GM13977 (cell line): ENCODE measurements at places on chromosomes 16 and 17.

- no peak for DNase-seq
Observed at GRCh38 chr16:71293919-71294318, 4.7 kb upstream of the CMTR2 start.

- peak; percentile 53 for DNase-seq
Observed at GRCh38 chr16:86498155-86498670, 12.1 kb upstream of the FOXF1 start.

GRCh38 chr17:48601539-48602425 is 3.0 kb downstream of the HOXB6 start:
- DNase-seq, result no peak

- DNase-seq, result peak; percentile 81
Observed at GRCh38 chr17:7404737-7405349, 946 bp upstream of the TMEM256 start.

GRCh38 chr16:24988129-24988518 is 27.0 kb downstream of the ARHGAP17 start:
- DNase-seq, result no peak

DNA sequence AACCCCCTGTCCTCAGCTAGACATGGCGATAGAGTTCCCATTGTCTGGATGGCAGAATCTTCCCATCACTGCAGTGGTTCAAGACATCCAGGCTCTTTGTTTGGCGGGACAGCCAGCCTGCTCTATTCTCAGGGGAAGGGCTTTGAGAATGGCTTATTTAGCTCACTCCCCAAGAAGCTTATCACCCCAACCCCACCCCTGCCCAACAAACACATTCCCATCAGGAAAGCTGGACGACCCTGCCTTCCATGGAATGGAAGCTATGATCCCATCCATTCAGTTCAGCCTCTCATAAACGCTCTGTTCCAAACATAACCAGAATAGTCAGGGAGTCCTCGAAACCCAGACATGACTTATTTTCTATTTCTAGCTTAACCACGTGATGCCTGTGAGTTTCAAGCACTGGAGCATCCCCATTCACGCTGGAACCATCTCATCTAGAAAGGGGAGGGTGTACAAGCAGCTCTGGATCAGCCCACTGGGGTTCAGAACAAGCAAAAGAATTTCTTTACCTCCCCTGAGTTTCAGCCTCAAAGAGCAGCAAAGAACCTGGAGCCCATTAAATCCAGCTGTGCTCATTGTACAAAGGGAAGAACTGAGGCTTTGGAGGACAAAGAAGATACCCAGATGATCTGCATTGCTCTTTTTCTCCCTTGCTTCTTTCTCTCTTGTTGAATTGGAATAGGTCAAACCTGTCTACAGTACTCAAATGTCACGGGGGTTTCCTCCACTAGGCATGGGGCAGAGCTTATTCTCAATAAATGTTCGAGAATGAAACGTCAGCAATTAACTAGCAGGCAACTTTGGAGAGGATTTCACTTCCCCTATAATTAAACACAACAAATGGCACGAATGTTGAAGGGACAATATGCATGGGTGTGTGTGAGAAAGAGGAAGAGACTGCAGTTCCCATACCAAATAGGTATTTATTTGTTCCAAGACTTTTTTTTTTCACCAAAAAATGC is 93.1 kb downstream of the XYLT1 start:
- peak; percentile 54 for DNase-seq

DNA sequence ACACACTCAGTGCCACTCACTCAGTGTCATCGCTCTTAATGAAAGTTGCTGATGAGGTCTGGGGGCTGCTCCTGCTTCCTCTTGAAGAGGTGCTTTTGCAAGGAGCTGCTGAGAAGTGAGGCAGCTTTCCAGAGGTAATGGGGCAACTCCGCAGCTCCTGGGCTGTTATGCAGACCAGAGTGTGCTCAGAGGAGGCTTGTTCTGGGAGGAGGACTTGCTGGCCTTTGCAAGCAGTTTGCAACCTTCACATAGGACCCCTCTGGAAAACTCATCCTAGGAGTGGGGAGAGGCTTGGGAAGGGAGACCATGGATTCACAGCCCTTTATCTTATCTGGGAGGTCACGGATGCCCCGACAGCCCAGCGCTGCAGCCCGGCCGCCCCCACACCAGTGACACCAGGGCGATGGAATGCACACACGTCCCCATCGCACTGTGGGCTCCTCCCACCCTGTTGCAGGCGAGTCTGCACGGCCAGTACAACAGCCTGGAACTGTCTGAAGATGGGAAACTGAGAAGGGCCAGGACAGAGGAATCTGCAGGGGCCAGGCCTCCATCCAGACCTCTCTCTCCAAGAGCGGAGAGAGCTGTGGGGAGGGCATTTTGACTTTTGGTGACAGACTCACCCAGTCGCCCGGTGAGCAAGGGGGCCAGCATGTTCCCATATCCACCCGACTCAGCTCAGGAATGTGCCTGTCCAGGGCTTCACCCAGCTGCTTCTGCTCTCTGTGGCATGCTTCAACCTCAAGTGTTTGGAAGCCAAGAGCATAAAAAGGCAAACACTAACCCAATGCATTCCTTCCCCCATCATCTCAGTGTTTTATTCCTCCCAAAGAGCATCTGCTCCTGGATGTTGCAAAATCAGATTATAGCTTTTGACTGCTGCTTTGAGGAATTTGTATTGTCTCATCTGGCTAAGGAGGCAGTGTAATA is 78.6 kb upstream of the ZNF469 start:
- DNase-seq, result no peak

DNA sequence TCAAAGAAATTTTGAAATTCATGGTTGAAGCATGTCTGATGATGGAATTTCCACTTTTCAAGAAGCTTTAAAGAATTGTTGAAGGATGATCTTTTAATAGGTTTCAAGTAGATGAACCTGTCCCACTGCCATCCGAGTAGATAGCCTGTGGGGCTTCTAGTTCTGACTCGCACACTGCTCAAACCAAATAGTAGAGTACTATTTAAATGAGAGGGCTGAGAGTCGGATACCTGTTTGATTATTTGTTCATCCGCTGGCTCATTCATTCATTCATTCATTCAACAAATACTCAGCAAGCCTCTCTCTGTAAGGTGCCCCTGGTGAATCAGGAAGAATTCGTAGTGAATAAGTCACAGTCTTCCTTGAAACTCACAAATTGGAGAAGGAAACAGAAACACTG is 108.2 kb upstream of the IRX5 start:
- no peak for DNase-seq

GRCh38 chr17:73315471-73315870 is 3.7 kb upstream of the CDC42EP4 start:
- DNase-seq, result no peak

- no peak for DNase-seq
Observed at GRCh38 chr17:2547176-2547575, 35.5 kb upstream of the METTL16 start.

DNA sequence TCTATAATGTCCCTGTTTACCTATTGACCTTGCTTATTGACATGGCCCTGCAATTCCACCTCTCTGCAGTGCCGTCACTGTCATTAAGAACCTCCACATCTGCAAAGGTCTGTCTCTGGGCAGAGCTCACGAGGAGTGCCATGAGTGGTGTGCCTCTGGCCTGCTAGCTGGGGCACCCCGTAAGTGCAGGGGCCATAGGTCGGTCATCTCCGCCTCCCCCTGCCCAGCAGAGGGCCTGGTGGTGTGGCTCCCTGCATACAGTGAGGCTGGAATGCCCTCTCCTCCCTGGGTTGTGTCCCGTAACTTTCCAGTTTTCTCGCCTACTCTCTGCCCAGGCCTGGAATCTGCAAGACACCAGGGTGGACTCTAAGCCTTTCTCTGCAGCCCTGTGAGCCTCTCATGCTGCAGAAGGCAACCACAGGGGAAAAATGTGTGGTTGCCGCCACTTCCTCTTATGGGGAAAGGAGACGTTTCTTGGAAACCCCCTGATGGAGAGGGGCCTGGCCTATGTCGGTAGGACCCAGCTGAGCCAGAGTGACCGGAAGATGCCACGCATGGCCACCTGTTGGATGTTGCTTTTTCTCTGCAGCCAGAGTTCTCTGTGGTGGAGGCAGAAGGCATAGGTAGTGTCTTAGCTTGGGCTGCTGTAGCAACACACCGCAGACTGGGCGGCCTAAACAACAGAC is 2.7 kb upstream of the SNX20 start:
- DNase-seq, result peak; percentile 71

- no peak for DNase-seq
Observed at GRCh38 chr17:67655478-67656148, 62.1 kb upstream of the NOL11 start.

DNA sequence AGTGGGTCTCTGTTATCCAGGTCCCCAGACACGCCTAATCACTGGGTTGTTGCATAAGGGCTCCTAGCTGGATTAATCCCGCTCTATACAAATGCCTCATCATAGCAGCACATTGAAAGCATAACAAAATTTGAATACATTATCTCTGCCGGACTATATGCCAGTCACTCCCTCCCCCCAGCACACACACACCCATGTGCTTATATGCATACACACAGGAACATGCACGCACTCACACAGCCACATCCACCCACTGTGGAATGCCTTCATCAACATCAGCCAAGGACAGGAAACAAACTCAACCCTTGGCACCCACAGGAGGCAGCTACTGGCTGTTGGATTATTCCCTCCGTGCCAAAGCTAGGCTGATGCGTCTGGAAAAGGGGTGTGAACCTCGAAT is 3.5 kb upstream of the CDH13 start:
- no peak for DNase-seq

DNA sequence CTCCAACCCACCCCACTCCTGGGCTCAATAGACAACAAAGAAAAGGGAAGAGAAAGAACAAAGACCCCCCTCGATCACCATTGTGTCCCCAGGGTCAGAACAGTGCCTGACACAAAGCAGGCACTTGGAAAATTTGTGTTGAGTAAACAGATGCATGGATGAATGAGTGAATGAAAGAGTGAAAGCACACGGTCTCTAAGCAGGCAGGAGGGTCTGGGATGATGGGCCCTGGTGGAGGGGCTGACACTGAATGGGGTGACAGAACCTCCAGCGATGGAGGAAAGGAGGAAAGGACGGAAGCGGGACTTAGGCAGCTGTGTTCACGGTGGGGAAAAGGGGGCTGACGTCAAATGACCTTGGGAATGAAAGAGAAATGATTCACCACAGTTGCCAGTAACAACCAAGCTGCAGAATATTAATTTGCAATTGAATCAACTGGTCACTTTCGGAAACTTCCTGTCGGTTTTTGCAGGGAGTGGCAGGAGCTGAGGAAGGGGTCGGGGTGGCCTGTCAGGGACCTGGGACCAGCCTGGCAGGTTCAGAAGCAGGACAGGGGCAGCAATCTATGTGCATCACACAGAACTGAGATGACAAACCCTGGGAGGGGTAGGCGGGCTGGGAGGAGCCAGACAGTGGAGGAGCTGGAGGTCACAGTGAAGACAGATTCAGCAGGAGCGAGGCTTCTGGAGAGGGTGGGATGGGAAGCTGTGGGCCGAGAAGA is 6.7 kb upstream of the GAST start:
- no peak for DNase-seq

DNA sequence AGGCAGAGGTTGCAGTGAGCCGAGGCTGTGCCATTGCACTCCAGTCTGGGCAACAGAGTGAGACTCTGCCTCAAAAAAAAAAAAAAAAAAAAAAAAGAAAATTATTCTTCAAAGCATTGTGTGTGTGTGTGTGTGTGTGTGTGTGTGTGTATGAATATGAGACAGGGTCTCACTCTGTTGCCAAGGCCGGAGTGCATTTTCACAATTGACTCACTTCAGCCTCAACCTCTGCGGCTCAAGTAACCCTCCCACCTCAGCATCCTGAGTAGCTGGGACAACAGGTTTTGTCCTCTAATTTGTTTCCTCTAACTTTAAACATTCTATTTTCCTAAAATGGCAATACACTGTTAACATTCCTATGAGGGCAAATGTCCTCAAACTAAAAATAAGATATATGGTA is 7.7 kb downstream of the FBXO47 start:
- no peak for DNase-seq

- no peak for DNase-seq
Observed at GRCh38 chr16:54424043-54424451, 137.5 kb upstream of the IRX3 start.

DNA sequence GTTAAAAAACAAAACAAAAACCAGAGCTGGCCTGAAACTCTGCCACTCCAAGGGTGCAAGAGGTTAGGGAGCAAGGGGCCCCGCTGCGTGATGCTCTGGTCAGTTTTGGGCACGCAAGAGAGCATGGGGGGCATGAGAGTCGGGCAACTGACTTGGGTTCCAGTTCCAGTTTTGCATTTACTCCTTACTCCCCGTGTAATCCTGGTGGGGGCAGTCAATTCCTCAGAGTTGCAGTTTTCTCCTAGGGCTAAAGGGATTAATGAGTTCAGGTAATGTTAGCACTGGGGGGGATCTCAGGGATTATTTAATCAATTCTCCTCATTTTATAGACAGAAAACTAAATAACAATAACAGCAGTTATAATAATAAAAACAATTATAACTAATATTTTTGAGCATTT is 72.9 kb upstream of the PMFBP1 start:
- no peak for DNase-seq

DNA sequence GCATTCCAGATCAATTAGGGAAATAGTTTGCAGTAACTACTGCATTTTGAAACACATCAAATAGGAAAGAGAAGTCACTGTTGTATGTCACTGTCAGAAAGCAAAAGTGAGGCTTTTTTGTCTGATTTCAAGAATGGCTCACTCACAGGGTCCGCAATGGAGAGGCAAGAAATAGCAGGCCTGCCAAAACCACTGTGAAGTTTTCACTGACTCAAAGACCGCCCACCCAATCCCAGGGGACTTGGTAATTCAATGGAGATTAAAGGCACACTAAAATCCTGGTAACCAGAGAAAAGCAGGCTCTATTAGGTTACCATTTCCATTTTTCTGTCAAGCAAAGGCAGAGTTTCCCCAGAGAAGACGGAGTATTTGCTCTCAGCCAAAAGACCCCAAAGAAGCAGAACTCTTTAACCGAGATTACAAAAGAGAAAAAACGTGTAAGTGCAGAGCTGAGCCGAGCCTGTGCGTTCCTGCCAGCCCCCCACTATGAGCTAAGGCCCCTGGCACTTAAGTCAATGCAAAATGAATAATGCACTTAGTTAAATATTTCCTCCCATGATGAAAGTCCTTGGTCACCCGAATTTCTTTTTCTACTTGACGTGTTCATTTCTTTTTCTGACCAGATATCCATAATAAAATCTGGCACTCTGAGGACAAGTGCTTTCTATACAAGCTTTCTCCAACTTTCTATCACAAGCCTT is 57.0 kb downstream of the FOXL1 start:
- no peak for DNase-seq

DNA sequence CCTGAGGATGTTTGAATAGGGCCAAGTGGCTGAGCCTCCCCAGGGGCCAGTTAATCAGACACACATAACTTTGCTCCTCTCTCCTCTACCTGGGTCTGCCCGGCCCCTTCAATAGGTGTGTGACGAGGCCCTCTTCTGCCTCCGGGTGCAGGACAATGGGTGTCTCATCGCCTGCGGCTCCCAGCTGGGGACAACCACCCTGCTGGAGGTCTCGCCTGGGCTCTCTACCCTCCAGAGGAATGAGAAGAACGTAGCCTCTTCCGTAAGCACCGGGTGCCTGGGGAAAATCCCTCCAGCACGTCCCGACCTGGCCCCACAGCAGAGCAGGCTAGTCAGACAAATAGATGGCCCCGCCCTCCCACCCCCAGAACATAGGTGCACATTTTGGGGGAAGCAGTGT is 16.1 kb upstream of the KIF19 start:
- DNase-seq, result no peak
